HS-5 (cell line): ENCODE measurements at places on chromosomes 5 and 9.

DNA sequence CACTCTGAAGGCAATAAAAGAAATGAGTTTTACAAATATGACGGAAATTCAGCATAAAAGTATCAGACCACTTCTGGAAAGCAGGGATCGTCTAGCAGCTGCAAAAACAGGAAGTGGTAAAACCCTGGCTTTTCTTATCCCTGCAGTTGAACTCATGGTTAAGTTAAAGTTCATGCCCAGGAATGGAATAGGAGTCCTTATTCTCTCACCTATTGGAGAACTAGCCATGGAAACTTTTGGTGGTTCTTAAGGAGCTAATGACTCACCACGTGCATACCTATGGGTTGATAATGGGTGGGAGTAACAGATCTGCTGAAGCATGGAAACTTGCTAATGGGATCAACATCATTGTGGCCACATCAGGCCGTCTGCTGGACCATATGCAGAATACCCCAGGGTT lies 93.5 kb upstream of the RGMB start:
- DNase-seq = no peak

DNA sequence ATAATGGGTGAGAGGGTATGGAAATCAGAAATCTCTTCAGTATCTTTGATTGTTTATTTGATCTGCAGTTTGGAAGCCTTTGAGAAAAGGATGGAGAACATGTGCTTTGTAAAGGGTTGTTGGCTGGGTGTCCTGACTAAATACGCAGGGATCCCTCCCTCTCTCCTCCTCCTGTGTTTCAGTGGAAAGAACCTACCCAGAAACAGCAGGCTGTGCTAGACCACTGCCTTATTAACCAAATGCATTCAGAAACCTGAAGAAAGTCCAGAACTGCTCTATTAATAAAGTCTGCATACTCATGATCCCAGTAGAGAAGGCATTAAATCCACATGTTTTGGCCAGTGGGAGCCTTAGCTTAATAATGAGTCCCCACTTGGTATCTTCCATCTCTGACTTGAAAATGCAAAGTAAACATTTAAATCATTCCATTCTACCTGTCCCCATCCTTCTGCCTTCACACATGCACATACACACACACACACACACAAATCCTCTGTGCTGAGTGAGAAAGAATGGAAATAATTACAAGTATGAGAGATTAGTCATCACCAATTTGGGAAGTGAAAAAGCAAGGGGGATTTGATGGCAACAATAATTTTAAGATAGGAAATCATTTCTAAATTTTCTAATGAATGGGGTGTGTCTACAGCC lies 10.0 kb upstream of the LECT2 start:
- DNase-seq = no peak

GRCh38 chr5:34061993-34062392 lies 19.0 kb upstream of the C1QTNF3 start:
- DNase-seq = no peak

- no peak for DNase-seq
These were observed 114.9 kb downstream of the BNC2 start for GRCh38 chr9:16755467-16756160.

- no peak for DNase-seq
These were observed 51.7 kb downstream of the UBAP1 start for GRCh38 chr9:34230556-34230955.

- DNase-seq = no peak
These were observed 195.2 kb downstream of the PTTG1 start for GRCh38 chr5:160616712-160617497.

DNA sequence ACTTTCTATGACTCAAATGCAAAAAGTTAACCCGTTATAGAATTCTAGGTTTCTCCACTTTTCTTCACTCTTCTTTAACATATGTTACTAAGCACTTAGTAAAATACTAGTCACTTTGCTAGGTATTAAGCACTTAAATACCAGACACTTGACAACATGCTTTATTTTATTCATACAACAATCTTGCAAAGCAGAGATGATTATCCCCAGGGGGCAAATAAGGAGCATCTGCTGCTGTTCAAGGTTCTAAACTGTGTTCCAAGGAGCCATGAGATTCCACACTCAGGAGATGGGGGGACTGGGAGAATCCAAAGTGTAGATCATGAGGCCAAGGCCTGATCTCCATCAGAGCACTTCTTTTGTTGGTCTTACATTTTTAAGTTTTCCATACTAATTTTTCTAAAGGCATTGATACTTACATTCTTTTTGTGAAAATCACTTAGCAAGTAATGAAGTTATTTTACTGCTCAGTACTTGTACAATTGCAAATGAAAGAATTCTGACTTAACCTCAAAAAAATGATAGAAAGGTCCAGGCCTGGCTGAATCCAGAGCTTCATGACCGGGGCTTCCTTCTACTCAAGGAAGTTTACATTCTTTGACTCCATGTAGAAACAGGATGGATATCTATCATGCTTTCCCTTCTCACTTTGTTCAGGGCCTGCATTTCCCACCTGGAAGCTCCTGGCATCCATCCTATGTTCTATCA lies 504.4 kb upstream of the WWC1 start:
- DNase-seq = no peak

- DNase-seq = peak; percentile 78
These were observed 96.7 kb upstream of the FER start for GRCh38 chr5:108650997-108651396.

DNA sequence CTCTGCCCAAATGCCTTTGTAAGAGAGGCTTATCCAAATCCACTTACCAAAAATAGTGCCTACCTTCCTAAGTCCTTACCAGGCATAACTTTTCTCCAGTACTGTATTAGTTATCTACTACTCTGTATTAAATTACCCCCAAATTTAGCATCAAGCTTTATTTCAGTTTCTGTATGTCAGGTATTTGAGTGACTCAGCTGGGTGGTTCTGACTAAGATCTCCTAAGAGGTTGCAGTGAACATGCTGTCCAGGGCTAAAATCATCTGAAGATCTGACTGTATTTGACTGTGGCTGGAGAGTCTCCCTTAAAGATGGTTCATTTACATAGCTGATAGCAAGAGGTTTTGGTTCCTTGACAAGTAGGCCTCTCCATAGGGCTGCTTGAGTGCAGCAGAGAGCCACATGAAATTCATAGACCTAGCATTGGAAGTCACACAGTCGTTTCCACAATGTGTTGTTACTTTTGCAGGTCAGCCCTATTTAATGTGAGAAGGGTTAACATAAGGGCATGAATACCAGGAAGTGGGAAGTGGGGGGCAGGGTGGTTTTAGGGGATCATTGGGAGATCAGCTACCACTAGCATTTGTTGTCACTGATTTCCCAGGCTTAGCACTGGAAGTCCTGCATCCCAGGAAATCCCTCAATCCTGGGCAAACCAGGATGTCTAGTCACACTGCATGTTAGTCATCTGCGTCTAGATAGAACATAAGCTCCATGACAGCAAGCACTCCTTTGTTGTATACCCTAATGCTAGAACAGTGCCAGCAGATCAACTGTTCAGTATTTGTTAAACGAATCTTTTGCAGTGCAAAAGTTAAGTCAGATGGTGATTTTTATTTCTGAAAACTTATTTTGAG lies 2.0 kb upstream of the ZNF622 start:
- DNase-seq = peak; percentile 75

- DNase-seq = no peak
These were observed 105.8 kb upstream of the IL6ST start for GRCh38 chr5:56100439-56101176.

- DNase-seq = no peak
These were observed 612.6 kb upstream of the CLINT1 start for GRCh38 chr5:158471535-158471924.

DNA sequence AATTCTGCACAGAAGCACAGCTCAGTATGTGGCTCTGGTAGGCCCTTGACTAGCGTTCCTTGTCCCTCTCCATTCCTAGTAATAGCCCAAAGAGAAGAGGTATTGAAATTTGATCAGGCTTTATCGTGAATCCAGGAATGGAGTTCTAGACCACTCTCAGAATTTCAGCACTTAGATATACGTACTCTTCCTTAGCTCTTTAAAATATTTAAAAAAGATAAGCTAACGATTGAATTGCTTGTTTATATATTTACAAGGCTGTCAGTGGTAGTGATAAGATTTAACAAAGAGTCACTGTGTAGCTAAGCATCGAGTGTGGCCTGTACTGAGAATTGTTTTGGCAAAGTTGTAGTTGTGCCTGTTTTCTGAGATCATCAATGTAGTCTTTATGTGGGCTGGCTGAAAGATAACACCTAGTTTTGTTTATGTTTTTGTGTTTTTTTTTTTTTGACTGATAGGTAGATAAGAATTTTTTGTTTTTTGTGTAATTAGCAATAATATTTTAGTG lies 2.5 kb downstream of the KIAA1958 start:
- DNase-seq = no peak
